Prostate gland (tissue), 2 donors: ENCODE measurements at places on chromosomes 3 and 15.

DNA sequence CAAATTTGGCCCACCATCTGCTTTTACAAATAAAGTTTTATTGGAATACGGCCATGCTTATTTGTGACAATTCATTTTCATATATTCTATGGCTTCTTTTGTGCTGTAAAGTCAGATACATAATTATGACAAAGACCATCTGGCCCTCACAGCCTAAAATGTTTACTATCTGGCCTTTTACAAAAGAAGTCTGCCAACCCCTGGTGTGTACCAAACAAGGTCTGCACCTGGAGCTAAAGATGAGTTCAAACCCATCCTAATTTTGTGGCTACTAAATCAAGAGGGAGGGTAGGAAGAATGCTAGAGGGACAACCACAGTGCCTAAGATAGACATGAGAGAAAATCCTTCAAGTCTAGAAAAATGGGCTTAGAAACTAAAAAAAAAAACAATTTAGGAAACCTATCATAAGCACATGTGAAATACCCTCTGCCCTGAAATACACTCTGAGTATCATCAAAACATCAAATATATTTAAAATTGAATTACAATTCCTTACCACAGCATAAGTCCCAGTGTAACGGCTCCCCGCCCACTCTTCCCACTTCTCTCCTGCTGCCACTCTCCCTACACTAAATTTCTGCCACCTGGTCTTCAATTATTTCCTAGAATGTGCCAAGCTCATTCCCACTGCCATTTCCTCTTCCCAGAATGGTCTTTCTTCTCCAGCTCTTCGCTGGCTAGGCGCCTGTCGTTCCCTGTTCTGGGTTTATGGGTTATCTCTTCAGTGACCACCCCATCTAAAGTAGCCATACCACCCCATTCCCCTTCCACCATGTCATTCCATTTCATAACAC, 950.7 kb upstream of the CFAP20DC start:
- DNase-seq: no peak

DNA sequence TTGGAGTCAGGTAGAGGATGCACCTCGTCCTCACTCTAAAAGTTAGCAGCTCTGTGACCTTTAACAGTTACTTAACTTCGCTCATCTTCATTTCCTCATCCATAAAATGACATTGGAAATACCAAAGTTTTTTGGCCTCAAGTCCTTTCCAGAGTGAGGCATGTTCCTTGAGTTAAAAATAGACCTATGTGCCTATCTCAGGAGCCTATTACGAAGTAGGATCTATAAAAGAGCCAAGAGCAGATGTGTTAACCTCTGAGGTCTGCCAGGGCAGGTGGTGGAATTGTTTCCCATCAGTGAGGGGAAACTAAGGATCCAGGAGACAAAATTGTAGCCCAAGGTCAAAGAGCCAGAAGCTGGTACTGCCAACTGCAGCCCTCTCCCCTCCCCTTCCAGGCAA, 120.4 kb upstream of the EIF1B start:
- DNase-seq: no peak

DNA sequence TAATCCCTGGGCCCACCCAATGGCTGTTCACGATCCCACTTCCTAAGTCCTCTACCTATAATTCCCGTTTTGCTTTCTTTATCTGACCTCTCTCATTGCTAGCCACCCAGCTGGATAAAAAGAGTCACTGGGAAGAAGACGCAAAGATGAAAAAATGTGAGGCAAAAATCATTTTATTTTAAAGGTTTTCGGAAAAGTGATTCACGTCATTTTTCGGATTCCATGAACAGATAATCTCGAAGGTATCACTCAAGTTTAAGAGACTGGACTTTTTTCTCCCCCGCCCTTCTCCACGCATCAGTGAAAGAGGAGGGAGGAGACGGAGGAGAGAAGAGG, 266.6 kb downstream of the CGGBP1 start:
- no peak for DNase-seq

GRCh38 chr3:179166561-179167201, 18.5 kb downstream of the PIK3CA start:
- DNase-seq: no peak
